Stimulated activated CD4-positive, alpha-beta T cell treated with anti-CD3 and anti-CD28 coated beads, Interleukin-4, amount 100 ng/mL, for 1 hour (primary cell): ENCODE measurements at places on chromosomes 4 and X.

GRCh38 chrX:72030431-72030830 lies 101.3 kb downstream of the RTL5 start:
- DNase-seq = no peak

DNA sequence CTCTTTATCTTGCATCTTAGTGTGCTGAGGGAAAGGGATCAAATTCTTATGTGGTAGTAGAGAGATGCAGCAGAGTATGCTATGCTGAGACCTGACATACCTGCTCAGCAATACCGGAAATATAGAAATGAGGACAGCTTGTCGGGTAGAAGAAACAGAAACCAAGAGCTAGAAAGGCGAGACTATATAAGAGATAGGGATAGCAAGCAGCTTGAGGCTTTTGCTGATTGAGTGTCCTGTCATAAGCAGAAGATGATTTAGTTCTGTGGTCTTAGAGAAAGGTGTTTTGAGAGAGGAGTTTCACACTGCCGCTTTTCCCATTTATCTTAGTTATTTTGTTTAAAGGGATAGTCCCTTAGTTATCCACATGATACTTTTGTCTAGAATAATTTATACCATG lies 31.7 kb downstream of the USP9X start:
- no peak for DNase-seq

DNA sequence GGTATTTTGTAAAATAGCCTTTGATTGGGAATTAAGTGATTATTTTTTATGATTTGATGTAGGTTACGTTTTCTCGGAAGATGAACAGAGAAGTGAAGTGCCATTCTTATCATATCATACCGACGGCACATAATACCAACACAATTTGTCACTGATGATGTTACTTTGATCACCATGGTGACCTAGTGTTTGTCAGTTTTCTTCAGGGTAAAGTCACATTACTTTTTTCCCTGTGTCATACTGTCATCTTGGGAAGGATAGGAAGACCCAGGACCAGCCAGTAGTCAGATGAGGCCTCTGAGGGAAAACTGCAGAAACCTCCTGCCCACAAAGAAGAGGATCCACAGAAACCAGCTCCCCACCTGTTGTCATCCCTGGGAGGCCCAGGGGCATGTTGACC lies 1.3 kb upstream of the MAGEC1 start:
- no peak for DNase-seq

DNA sequence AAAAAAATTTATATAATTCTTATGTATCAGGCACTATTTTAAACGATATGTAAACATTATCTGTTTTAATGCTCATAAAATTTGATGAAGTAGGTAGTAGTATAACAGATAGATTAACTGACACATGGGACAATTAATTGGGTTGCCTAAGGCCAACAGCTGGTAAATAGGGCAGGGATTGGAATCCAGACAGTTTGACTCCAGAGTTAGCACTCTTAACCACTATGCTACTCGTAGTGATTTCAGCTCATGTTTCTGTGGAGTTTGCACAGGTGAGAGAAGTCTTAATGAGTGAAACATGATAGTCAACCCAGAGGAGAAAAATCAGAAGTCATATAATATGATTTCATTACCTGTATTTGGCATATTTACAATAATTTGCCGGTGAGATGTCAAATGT lies 126.0 kb upstream of the WDFY3 start:
- no peak for DNase-seq

DNA sequence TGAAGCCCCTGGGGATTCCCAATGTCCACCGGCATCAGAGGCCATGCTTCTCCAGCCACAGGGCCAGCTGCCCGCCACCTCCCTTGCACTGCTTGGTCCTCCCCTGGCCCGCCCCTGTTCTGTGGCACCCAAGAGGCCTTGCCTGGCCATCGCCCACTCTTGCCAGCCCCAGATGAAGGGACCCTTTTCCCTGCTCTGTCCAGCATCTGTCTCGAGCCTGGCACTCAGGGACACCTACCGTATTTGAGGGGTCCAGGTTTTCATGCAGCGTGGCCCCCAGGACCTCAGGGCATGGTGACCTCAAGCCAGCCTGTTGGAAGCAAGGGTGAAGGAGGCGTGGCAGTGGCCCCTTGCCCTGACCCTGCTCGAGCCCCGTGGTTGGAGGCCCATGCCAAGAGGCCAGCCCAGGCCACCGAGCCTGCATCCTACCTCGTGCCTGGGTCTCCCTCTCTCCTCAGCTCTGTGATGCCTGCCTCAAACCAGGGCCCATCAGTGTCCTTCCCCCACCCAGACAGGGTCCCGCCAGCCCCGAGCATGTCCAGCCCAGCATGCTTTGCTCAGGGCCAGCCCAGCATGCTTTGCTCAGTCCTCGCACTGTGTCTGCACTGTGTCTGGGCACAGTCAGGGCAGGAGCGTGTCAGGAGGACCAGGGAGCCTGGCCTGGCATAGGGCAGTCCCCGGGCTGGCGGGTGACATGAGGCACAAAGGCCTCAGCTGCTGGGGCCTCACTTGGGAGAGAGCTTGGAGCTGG lies 14.3 kb upstream of the FGFR3 start:
- DNase-seq = no peak

GRCh38 chrX:39692796-39693195 lies 405.0 kb downstream of the BCOR start:
- DNase-seq = no peak

GRCh38 chr4:55993994-55994663 lies 45.4 kb downstream of the CEP135 start:
- DNase-seq = no peak

DNA sequence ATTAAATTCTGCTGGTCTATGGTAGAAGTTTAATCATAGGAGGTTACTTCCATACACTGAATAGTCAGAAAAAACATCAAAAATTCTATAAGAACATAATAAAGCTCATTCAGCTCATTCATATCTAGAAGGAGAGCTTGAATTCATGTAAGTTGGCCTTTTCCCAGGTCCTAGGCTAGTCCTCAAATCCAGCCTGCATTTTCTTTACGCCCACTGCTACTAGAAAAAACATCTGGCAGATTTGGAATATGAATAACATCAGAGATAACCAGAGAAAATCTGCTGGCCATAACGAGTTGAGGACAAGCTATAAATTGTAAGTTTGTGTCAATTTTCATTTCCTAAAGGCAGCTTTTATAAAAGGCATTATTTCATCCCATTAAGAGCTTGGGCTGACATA lies 95.5 kb downstream of the MXRA5 start:
- no peak for DNase-seq

DNA sequence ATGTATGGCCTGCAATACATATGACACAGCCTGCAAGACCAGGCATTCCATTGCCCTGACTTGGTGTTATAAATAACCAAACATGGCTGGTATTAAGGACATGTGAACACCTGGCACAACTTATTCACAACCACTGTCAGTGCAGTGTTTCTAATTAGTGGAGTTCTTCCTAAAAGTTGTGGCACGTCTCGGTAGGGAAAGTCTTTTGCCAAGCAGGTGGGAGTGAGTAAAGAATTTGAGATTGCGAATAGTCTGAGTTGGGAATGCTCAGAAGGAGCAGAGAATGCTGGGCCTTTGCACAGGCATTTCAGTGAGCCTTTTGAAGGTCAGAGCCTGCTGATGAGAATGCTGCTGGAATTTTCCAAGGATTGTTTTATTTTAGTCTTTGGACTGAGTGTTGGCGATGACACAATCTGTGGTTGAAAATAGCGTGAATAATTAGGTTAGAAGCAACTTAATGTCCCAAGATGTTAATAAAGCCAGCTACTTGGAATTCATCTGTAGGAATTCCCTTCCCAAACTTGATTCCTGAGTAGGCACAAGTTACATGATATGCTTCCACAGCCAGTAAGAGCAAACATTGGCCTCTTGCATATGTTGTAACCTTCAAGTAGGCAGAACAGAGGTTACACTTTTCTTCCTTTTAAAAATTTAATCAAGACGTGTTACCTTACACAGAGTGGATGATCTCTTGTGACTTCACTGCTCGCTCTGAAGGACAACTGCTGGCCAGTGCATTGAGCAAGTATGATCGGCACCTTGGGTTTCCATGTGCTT lies 83.6 kb upstream of the PGRMC2 start:
- DNase-seq = no peak

- no peak for DNase-seq
Observed at GRCh38 chrX:151981129-151981528, 6.7 kb upstream of the GABRE start.

GRCh38 chr4:55397520-55398321 lies 2.0 kb downstream of the TMEM165 start:
- DNase-seq = no peak

DNA sequence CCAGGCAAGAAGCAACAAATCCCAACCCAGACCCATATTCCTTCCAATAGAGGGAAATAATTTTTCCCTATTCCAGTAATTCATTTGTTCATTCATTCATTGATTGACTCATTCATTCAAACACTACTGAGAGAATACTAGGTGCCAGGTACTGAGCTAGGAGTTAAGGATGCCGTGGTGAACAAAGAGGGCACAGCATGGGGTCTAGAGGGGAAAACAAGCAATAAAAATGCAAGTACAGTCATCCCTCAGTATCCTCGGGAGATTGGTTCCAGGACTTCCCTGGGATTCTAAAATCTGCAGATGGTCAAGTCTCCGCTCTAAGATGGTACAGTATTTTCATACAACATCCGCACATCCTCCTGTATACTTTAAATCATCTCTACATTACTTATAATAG lies 18.7 kb downstream of the RASGEF1B start:
- no peak for DNase-seq

- DNase-seq = no peak
Observed at GRCh38 chr4:78345237-78345636, 206.3 kb upstream of the ANXA3 start.

GRCh38 chrX:151478058-151478457 lies 81.1 kb downstream of the VMA21 start:
- no peak for DNase-seq

DNA sequence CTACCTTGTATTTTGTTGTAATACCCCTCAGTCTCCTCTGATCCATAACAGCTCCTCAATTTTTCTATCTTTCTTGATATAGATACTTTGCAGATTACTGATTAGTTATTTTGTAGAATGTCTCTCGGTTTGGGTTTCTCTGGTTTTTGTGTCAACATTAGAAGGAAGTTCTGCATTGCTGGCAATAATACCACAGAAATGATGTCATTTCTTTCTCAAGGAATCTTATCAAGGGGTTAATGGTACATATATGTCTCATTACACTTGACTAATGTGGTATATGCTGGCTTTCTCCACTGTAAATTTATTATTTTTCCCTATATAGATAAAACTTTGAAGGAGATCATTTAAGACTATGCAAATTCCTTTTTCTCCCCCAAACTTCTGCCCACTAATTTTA lies 183.6 kb upstream of the DKK2 start:
- DNase-seq = no peak

- no peak for DNase-seq
Observed at GRCh38 chr4:4477796-4478195, 64.1 kb downstream of the STX18 start.

DNA sequence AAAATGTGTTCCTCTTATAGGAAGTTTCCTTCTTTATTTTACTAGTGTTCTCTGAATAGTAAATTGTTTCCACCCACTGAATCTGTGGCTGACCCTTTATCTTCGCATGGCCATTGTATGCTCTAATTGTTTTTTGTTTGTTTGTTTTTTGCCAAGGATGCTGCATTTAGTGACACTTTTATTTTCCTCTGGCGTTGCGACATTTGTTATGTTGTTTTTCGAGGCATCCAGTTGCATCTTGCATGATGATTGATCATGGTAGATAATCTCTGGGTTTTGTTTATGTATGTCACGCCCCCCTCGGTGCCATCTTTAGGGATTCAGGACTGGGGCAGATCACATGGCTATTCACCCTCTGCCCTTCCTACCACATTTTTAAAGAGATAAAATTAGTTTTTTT lies 2.2 kb downstream of the NMU start:
- DNase-seq = no peak

GRCh38 chrX:23879380-23880090 lies 28.2 kb downstream of the APOO start:
- no peak for DNase-seq

DNA sequence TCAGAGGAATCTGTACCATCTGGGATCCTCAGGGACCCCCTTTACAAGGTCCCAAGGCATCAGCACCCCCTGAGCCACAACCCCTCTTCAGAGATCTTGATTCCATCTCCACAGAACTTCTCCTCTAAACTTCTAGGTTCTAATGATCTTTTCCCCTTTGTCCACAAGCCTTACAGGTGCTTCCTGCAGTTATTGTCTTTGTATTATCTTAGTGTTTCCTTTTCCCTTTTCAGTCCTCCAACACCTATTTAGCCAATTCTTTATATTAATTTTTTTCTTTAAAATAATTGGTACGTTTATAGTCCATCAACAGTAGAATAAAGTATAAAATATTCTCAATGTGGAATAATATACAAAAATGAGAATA lies 35.2 kb upstream of the FAM241A start:
- no peak for DNase-seq

DNA sequence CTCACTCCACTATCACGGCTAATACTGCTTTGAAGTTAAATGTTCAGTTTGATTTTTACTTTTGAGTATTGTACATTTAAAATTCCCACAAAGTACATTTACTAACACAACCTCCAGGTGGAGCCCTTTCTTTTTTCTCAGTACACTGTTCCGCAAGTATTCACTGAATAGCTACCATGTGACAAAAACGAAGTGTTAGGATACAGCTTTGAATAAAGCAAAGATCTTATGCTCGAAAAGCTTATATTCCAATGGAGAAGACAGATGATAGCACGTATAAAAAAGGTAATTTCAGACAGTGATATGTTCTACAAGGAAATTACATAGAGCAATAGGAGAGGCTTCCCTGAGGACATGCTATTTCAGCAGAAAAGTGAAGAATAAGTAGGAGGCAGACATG lies 60.7 kb upstream of the ABCG2 start:
- DNase-seq = no peak

DNA sequence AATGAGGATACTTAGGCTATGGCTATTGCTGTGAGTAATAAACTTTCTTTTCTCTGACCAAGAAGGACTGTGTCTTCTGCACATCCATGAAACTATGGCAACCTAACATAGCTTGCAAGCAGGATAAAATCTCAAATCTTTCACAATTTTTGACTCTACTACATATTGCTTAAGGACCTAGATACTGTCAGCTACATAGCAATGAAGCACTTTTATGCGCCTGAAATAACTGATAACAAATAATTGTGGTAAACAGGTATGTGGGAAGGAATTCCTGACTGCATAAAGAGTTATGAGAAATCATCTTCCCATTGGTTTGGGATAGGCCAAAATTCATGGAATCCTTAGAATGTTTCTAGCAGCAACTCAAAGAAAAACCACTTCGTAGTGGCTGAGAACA lies 41.2 kb upstream of the PDGFC start:
- DNase-seq = no peak

DNA sequence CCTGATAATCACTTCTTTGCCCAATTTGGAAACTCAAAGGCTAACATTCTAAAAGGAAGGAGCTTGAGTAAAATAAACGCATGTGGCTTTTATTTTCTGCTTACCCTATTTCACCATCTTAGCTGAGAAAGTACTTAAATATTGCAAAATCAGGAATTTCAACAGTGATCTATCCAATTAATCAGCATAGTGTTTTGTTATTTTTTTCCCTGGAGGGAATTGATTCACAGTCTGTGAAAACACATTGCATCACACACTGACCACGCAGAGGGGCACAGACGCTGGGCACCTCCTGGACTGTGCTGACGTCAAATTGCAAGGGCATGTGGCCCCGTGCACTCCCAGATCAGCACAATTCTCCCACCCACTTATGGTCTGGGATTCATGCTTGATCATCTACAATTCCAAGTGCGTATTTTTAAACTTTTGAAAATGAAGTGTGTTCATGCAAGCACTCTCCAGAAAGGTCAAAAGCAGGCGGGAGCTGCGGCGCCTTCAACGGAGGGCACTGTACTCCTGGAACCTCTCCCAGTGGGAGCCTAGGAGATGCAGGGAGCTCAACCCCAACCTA lies 320.6 kb upstream of the PPARGC1A start:
- DNase-seq = no peak

GRCh38 chr4:70359115-70359661 lies 1.4 kb upstream of the SMR3A start:
- no peak for DNase-seq
